ENCODE measurements at places on chromosomes 3 and 15. TPM values are rescaled to one million over a fixed set of nuclear protein-coding genes. Genes with fewer than 3 reads are reported as not detected.

The PP2D1 gene
- total RNA-seq: 2.9 TPM

The HIGD2B gene
- not detected for total RNA-seq

The NUP210 gene
- total RNA-seq: 1.9 TPM

The P2RY1 gene
- 7.0 TPM for total RNA-seq

The SERINC4 gene
- total RNA-seq: not detected

The FOXB1 gene
- 1.2 TPM for total RNA-seq

The CHRNA7 gene
- 14.4 TPM for total RNA-seq

The CPN2 gene
- not detected for total RNA-seq

Measured in umbilical cord (tissue), 2 donors.